ENCODE measurements at places on chromosomes 11 and 22.

DNA sequence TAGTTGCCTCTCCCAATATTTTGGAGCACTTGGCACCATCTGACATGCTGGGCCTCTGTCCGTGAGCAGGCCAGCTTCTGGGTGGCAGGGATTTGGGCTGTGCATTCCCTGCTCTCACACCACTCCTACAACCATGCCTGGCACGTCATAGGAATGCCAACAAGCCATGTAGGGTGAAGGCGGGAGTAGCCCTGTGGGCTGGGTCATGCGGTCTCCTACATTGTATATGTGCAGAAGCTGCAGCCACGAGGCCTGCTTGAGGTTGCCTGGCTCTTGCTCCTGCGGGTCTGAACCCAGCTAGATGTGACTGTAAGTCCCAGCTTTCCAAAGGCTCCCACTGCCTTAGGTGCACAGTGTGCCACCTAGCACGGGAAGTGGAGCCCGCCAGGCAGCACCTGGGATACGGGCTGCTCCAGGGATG is 14.5 kb downstream of the MYEOV start:
- no peak for DNase-seq

DNA sequence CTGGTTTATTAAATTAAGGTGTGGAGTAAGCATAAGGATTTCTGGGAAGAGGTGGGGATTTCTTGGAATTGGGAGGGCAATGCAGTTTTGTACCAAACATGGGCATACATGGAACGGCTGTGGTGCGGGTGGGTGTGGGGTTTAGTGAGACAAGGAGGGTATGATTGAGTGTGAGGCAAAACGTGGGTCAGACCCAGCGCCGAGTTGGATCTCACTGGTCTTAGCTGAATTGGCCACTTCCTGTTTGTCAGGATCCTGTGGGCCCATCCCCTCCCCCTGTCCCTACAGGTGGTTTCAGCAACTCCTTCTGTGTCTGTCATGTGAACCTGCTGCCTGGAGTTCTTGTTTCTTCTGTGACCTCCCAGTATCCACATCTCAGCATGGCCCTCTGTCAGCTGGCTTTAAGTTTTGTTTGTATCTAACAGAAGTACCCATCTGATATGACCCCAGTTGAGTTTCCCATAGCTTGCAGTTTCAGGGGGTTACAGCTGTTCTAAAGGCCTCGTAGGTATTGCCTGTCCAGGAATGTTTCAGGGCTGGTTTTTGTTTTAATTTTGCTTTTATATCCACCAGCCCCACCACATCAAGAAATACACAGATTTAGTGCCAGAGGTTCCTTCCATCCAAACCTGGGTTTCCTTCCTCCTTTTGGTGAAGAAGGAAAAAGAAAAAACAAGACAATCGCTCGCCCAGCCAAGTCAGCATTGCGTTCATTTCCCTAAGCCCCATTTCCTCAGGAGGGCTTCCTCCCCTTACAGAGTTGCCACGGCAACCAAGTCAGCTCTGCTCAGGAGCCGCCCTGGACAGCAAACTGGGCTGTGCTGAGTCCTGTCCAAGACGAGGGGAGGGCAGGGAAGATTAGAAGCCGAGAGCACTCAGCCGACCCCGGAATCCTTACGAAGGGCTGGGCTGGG is 6.0 kb downstream of the APOL1 start:
- no peak for DNase-seq

DNA sequence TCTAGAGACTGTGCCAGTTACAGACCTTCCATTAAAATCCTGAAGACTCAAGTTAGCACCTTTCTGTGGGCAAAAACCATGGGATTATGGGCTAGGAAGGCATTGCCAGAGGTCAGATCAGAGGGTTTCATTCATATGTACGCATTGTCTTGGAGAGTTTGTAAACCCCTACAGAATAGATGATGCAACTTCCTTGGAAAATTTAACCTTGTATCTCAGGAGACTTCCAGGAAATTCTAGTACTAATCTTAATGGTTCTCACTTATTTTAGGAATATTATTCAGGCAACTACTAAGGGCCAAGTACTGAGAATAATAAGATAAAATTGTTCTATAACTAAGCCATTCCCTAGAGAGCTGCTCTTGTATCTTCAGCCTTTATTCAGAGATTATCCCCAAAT is 6.9 kb downstream of the OLFML1 start:
- no peak for DNase-seq

GRCh38 chr11:65208785-65209710 is 27.3 kb downstream of the CAPN1 start:
- DNase-seq = no peak

GRCh38 chr11:69048031-69048693 is 570 bp upstream of the TPCN2 start:
- DNase-seq = no peak

DNA sequence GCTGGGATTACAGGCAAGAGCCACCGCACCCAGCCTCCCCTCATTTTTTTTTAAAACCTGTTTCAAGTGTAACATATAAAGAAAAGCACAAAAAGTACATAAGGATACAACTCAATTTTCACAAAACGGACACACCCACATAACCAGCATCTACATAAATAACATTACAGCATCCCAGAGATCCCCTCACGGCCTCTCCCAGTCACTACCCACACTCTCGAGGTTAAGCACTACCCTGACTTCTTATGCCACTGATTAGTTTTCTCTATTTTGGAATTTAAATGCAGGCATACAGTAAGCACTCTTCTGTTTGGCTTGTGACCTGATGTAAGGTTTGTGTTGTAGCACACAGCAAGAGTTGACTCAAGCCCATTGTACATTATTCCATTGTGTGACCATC is 82.5 kb downstream of the CLPB start:
- DNase-seq = no peak

All from CMK (cell line).